Stimulated activated CD4-positive, alpha-beta T cell treated with anti-CD3 and anti-CD28 coated beads, Interleukin-15, amount 100 ng/mL, for 24 hours (primary cell): ENCODE measurements at places on chromosomes 6 and 20.

- DNase-seq: no peak
Observed at GRCh38 chr6:165820934-165821333, 157.9 kb upstream of the PDE10A start.

- no peak for DNase-seq
Observed at GRCh38 chr6:156337801-156338200, 439.4 kb upstream of the ARID1B start.

- no peak for DNase-seq
Observed at GRCh38 chr20:17796091-17796563, 96.4 kb downstream of the BANF2 start.

DNA sequence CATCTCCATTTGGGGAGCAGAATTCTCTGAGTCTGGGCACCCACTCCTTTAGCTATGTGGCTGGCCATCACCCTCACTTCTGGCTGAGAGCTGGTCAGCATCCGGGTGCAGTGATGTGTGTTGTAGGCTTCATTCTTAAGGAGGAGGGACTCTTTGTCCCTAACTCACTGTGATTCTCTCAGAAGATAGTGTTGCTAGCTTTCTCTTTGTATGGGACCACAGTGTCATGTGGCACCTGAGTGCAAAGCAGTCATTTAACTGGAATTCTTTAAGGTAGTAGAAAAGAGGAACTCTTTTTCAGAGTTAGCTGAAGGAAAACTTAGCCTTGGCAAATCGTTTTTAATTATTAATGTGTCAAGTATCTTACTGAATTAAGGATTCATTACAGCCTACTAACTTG lies 165.9 kb downstream of the JARID2 start:
- no peak for DNase-seq

- DNase-seq: peak; percentile 62
Observed at GRCh38 chr20:63830841-63831588, at the start of gene ZBTB46. TSS of gene ZBTB46 (minus strand) at chr20:63831264. CDS start at chr20:63790757, 40,507 bp downstream.

GRCh38 chr6:109079981-109080380 lies 14.7 kb downstream of the SESN1 start:
- no peak for DNase-seq

GRCh38 chr6:40383348-40384115 lies 203.6 kb downstream of the LRFN2 start:
- no peak for DNase-seq

GRCh38 chr20:52143277-52143676 lies 48.3 kb downstream of the ZFP64 start:
- no peak for DNase-seq

DNA sequence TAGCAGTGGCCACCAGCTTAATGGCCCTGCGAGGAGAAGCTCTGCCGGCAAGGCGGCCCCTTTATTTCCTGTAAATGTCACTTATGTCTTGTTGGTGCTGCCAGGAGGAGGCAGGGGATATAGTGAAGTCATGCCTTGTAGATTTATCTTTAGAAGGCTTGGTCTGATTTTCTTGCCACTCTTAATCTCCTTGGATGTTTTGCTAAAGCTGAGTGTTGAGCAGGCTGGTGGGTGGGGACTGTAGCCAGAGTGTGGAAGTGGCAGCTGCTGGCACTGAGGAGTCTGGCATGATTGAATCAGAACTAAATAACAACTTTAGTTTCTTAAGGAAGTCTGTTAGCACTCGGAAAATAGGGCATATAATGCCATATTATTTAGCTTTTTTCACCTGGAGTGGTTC lies 77.9 kb downstream of the PHF20 start:
- no peak for DNase-seq

- no peak for DNase-seq
Observed at GRCh38 chr6:14765721-14766390, 480.0 kb upstream of the JARID2 start.

DNA sequence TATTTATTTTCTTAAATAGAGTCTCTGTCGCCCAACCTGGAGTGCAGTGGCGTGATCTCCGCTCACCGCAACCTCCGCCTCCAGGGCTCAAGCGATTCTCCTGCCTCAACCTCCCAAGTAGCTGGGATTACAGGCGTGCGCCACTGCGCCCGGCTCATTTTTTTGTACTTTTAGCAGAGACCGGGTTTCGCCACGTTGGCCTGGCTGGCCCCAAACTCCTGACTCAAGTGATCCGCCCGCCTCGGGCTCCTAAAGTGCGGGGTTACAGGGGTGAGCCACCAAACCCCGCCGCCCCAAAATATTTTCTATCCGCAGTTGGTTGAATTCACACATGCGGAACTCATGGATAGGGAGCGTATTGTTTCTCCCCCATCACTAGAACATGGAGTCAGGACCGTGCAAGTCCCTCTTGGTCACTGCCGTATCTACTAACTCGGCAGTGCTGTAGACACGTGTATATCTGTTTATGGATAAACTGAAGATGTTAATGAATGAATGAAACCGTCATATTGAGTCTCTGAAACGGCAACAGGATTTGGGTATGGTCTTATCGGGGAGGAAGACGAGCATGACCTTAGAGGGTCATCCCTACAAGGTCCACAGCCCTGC lies 904 bp downstream of the MKKS start:
- DNase-seq: no peak

- DNase-seq: no peak
Observed at GRCh38 chr6:145866456-145867396, 52.1 kb upstream of the FBXO30 start.

DNA sequence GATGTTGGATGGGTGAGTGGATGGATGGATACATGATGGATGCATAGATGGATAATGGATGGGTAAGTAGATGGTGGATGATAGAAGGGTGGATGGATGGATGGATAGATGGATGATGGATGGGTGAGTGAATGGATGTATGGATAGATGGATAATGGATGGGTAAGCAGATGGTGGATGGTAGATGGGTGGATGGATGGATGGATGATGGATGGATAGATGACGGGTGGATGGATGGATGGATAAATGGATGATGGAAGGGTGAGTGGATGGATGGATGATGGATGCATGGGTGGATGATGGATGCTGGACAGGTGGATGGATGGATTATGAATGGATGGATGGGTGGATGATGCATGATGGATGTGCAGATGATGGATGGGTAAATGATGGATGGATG lies 175.5 kb downstream of the TAF4 start:
- no peak for DNase-seq

- no peak for DNase-seq
Observed at GRCh38 chr20:64261138-64261537, 5.6 kb downstream of the PCMTD2 start.

DNA sequence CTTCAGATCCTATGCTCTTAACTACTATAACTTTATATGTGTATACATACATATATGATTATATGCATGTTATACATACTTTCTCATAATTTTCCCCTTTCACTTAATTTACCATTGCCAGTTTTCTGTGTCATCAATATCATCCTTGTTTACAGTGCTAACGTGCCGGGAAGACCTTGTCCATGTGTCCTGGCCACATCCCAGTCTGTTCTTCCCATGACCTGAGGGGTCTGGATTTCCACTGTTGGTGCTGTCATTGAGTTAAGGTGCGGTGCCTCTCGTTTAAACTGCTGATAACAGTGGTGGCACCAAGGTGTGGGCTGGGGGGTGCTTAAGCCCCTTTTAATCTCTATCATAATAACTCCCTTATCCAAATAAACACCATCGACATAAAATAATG lies 8.5 kb upstream of the SDCBP2 start:
- DNase-seq: no peak

DNA sequence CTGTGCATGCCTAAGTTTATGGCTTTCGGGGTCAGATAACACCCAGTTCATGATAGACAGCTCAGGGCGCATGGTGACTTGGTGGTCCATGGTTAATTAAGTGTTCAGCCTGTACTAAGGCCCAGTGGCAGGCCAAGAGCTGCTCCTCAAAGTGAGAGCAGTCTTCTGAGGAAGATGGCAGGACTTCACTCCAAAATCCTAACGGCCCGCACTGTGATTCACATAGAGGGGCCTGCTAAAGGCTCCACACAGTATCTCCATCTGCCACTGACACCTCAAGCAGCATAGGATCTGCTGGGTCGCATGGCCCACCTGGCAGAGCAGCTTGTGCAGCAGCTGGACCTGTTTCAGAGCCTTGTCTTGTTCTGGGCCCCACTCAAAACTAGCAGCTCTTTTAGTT lies 10.6 kb upstream of the CST7 start:
- no peak for DNase-seq

- no peak for DNase-seq
Observed at GRCh38 chr6:54114991-54115390, 3.7 kb downstream of the MLIP start.

DNA sequence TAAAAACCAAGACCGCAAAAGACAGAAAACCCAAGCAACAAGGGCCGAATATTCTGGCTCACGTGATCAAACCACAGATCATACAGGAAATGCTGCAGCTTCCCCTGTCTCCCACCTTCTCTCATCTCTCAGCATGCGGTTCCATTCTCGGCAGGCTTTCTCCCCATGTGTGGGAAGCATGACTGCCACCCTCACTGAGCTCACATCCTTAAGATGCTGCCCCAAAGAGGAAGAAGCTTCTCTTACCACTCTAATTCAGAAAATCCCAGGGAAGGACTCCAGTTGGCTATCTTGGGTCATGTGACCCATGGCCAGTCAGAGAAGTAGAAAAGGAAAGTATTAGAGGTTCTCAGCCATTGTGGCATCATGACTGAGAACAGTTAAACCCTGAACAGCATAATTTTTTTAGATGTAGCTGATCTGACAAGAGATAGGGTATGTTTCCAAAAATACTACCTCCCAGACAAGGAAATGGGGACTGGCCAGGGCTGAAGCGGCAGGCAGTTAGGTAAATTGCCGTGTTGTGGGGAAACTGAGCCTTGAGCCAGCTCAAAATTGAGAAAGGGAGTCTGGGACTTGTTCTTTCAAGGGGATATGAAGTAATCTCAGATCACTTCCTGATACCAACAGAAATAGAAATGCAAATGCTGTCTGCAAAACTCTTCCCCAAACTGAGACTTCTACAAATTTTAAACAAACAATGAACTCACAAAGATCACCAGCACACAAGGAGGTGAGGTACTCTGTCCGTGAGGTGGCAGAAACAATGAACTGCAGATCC lies 37.1 kb upstream of the GRM4 start:
- peak; percentile 79 for DNase-seq

DNA sequence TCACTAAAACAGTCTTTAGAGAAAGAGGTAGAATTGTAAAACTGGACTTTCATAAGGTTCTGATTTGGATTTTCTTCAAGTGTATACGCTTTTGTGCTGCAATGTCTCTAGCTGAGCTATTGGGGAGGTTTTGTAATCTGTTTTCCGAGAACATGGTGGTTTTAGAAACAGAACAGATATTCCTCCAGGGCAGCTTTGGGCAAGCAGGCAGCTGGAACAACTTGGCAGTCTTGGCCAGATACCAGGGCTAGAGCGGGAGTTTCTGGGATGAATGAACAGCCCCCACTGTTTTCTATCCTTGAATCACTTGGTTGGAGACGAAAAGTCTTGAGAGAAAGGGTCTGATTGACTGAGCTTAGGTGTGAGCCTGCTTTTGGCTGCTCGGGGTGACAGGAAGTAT lies 17.1 kb upstream of the ARMC2 start:
- no peak for DNase-seq

DNA sequence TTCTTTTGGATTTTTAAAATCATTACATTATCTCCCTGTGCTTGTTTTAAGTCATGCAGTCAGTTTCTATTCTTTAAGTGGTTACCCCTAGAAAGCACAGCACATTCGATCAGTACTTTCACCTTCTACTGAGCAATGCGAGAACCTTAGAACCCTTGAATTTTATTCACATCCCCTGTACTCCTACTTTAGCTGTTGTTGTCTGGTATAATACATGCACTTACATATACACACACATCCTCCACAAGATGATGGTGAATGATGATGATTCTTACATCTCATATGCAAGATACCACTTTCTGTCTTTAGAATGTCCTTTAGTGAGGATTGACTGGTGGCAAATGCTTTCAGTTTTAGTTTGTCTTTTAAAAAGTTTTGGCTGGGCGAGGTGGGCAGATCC lies 5.7 kb downstream of the CDC40 start:
- DNase-seq: no peak

DNA sequence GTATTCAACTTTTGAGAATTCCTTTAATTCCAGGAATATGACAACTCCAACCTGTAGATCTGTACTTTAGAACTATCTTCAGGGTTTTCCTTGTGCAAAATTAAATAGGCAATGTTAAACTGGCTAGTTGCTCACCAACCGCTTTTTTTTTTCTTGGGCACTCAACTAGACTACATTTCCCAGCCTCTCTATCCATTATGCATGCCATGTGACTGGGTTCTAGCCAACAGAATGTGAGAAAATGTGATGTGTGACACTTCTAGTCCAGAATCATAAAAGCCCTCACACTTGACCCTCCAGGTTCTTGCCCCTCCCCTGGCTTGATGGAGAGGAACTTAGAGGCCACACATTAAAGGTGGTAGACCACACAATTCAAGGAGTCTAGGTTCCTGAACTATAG lies 166.0 kb downstream of the LMBRD1 start:
- DNase-seq: no peak

DNA sequence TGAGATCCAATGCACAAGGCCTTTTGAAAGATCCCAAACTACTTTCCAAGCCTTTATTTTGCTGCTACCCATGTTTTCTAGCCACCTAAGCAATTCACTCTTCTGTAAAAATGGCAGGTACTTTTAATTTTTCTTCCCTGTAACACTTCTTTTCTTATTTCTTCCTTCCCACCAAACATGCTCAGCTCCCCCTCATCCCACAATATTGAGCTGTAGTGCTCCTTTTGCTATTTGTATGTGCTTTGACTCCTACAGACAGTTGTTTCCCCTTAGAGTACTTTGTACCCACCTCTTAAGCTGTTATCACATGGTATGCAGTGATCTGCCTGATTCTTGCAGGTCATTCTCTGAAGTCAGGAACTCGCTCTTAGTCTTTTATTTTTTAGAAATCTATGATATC lies 49.3 kb downstream of the QKI start:
- no peak for DNase-seq

GRCh38 chr20:44204156-44204831 lies 6.3 kb downstream of the OSER1 start:
- DNase-seq: no peak

- DNase-seq: no peak
Observed at GRCh38 chr6:70289299-70289698, 13.6 kb downstream of the COL9A1 start.

GRCh38 chr6:34522761-34523160 lies 33.4 kb downstream of the SPDEF start:
- DNase-seq: no peak

- no peak for DNase-seq
Observed at GRCh38 chr20:25242231-25242630, 5.7 kb upstream of the PYGB start.

DNA sequence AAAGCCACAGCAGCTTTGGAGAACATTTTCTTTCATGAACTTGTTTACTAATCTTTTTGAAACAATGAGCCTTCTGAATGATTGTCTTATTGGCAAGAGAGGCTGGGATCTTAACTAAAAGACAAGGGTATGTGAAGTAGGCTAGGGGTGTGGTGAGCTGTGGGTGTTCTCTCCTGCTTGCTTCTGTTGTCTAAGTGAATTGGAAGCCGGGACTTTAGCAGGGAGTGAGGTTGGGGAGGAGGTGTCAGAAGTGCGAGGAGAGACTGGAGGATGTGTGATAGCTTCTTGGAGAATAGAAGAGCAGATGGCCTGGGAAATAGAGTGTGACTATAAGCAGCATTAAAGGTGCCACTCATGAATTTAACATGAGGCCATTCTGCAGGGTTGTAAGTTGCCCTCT lies 562.8 kb downstream of the UTRN start:
- no peak for DNase-seq

GRCh38 chr6:36357872-36358225 lies 21.2 kb upstream of the BNIP5 start:
- no peak for DNase-seq

GRCh38 chr6:44000164-44000842 lies 126.9 kb downstream of the MRPL14 start:
- peak; percentile 50 for DNase-seq
